NCI-H2227 treated with DMSO at 0.1 percent for 48 hours (cell line): ENCODE measurements at places on chromosomes 13 and 19.

DNA sequence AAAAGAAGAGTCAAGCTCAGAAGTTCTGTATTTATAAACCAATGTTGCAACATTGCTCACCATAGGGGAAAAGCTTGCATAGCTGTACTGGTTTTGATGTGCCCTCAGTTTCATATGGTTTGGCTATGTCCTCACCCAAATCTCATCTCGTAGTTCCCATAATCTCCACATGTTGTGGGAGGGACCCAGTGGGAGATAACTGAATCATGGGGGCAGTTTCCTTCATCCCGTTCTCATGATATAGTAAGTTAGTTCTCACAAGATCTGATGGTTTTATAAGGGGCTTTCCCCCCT, 73.9 kb downstream of the TNFRSF19 start:
- DNase-seq, result no peak

DNA sequence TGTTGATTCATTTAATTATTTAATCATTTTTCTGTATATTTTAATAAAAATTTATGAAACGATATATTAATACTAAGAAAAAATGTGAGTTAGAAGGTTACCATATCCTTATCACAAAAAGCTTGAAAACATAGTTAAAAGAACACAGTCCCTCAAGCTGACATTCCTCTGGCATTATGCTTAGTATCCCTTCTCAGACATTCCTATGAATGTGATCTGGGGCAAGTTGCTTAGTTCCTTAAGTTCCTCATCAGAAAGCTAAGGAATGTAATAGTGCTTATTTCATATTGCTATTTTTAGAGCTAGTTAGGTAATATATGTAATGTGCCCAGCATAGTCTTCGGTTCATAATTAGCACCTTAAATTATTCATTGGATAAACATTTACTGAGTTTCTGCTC, 122.8 kb downstream of the MTUS2 start:
- no peak for DNase-seq

- DNase-seq, result peak; percentile 6
These were observed 2.6 kb upstream of the WIZ start for GRCh38 chr19:15452111-15453047.

GRCh38 chr19:7187605-7188339, 106.4 kb downstream of the INSR start:
- no peak for DNase-seq

GRCh38 chr19:791007-791566, 6.2 kb upstream of the PTBP1 start:
- no peak for DNase-seq

DNA sequence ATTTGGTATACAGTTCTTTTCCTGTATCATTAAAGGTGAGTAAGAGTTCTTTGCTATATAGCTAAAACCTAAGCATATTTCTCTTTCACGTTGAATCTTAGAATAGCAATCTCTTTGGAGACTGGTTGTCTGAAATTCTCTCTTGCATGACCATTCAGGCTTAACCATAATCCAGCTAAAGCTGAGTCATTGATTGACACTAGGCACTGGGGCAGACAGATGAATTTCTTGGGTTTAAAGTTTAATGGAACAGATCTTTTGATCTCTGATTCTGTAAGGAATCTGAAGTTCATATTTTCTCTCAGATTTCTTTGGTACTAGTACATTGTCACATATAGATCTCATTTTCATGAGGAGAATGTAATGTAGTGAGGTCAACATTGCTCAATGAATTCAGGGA, 397.3 kb upstream of the MIR17HG start:
- no peak for DNase-seq

DNA sequence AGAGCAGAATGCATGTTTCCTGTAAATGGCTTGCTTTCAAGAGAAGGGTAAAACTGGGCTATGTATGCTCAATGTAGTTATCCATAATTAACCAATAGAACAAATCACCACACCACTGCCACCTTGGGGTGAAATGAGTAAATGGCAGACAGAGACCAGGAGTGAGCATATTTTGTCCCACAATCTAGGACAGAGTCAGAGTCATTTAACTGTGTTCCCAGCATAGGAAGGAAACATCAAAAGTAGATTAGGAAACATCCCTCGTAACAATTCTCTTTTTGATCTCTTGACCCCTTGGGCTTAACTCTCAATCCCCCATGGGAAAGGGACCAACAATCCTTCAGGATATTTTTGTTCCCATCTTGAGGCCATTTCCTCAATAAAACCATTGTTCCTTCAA, 224.8 kb downstream of the NHLRC3 start:
- no peak for DNase-seq

DNA sequence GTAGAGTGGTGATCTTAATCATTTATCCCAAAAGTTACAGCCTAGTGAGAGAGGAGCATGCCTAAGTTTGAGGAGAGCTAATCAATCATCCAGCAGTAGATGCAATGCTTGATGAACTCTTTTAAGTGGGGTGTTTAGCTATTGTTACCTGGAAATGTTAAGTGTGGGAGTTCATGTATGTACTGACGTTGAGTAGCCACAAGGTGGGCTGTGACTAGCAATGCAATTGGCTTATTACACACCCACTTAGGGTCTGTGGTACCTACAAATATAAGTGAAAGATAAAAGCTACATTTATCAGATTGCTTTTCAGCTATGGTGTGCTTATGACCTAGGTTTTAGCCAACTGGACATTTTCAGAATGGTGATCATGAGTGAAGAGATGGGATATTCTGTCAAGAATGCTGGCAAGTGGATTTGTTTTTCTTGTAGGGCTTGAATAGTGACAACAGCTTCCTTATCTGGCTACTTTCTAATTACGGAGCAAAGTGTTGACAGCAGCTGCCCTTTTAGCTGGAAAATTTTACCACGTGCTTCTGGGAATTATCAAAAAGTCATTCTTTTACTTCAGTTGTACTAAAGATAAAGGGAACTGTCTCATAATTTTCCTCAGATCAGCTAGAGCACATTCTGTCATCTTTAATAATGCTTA, 170.6 kb downstream of the POSTN start:
- DNase-seq, result no peak

DNA sequence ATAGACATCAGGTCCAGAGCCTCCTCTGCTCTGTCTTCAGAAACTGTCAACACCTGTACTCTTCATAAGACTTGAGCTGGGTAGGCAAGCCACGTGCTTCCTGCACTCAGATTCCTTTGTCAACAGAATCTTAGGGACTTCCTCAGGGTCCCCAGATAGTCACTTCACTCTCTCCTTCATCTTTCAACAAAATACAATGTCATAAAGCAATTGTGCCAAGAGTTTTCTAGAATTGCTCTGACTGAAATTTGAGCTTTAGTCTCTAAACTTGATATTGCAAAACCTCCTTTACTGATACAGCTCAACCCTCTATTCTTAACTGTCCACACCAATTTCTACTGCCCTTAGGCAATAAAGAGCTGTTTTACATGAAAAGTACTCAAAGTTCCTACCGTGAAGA, 179.9 kb downstream of the IRS2 start:
- DNase-seq, result no peak

- no peak for DNase-seq
These were observed 523.0 kb upstream of the NBEA start for GRCh38 chr13:34419025-34419424.

GRCh38 chr13:37175996-37176395, 70.5 kb upstream of the CSNK1A1L start:
- DNase-seq, result no peak

GRCh38 chr19:29121684-29122083, 91.3 kb downstream of the UQCRFS1 start:
- no peak for DNase-seq

GRCh38 chr19:1828279-1829238, 16.5 kb upstream of the ATP8B3 start:
- no peak for DNase-seq

- DNase-seq, result no peak
These were observed 535.2 kb downstream of the LIG4 start for GRCh38 chr13:107680115-107680514.

DNA sequence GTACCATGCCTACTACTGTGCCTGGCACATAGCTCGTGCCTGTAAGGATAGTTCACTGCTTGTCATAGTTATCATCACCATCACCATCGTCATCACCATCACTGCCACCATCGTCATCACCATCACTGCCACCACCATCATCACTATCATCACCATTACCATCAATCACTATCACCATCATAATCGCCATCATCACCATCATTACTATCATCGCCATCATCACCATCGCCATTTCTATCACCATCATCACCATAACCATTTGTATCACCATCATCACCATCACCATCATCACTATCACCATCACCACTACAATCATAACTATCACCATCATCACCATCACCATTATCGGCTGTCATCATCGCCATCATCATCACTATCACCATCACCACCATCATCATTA, 107.1 kb downstream of the TUBA3C start:
- DNase-seq, result no peak

DNA sequence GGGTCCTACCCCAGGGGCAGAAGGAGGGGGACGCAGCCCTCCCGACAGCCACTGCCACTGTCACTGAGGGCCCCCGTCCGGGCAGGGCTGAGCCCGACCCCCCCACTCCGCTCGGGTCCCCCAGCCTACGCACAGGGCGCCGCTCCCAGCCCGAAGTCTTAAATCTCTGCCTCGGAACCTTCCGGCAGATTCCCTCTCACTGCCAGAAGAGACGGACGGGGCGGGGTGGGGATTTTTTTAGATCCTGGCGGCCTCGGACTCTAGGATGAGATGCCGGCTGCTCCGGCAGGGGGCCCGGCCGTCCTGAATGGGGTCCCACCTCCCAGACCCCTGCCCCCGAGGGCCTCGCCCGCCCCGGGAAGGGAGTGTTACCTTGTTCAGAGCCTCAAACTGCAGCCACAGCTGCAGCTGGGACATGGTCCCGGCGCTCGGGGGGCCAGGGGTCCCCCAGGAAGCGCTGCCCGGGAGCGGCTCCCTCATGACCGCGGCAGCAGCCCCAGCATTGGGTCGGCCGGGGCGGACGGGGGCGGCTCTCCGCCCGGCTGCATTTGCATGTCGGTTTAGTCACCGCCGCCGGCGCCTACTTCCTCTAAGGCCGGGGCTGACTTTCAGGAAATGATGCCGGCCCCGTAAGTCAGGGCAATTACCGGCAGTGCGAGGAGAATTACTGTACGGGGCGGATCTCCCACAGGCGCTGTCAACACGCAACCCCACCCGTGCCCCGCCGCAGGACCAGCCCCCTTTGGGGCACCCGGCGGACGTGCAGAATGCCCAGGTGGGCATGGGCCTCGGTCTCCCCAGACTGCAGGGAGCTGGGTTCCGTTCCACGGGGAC, 28.1 kb downstream of the GPX4 start:
- peak; percentile 1 for DNase-seq

DNA sequence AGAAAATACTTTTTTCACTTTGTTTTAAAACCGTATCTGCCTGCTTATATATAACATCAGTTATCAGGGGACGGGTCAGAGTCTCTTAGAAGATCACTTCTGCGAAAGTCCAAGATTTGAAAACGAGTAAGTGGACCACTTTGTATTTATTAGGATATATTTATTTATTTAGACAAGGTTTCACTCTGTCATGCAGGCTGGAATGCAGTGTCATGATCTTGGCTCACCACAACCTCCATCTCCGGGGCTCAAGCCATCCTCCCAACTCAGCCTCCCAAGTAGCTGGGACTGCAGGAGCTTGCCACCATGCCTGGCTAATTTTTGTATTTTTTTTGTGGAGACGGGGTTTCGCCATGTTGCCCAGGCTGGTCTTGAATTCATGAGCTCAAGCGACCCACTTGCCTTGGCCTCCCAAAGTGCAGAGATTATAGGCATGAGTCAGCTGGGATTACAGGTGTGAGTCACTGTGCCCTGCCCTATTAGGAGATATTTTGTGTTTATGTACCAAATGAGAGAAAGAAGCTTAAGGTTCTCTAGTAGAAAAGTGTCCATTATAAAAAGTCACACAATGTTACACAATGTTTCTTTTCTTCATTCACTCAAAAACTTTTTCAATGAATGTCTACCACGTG, 39.5 kb downstream of the RASL11A start:
- DNase-seq, result no peak

DNA sequence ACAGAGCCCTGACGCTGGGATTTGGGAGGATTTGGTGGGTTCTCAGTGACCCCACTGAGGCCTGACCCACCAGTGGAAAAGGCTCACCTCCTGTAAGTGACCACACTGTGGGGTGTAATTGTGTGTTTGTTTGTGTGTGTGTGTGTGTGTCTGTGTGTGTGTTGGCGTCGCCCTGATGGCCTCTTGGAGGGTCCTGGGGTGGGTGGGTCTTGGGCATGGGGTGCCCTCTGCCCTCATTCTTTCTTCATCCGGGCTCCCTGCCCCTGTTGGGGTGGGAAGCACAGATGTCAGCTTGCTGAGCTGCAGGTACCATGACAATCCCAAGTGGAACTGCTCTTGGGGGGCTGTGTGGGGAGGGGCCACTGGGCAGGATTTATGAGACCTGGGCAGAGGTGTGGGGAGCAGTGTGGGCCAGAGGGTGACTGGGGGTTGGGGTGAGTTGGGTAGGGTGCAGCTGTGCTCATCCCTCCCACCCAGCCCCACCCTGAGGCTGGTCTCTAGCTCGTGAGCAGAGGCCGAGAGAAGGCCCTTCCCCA, 22.8 kb downstream of the WTIP start:
- DNase-seq, result no peak

- no peak for DNase-seq
These were observed 250.7 kb downstream of the KCTD12 start for GRCh38 chr13:76635232-76636230.

- DNase-seq, result no peak
These were observed 37.1 kb downstream of the TSHZ3 start for GRCh38 chr19:31312009-31312676.

DNA sequence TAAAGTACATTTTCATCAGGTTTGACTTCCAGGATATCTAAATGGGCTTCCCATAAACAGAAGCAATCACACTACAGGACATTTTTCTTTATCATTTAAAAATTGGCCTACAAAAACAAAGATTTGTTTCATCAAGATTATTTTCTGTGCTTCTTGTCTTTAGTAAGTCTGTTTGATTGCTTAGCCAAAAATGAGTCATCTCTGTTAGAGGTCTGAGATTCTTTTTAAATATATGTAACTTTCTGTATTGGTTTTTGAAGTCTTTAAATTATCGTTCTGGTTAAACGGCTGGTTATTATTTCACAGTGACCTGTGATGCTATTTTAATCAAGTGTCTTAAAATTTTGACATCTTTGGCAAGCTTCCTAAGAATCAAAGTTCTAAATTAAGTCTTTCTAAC, 62.7 kb downstream of the SLITRK1 start:
- no peak for DNase-seq

DNA sequence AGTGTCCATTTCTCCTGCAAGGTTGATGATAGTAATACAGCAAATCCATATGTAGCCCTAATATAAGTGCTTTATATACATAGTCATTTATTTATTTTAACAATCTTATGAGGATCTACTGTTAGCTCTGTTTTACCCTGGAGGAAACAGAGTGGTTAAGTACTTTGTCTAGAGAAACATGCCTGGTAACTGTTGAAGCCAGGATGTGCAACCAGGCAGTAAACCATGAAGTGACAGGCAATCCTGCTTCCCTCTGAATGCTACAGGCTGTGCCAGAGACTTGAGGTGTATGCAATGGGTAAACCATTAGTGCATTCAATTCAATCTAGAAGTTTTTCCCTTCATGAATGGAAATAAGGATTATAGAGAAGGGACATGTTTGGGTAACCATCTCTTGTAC, 911.0 kb downstream of the PCDH17 start:
- no peak for DNase-seq

GRCh38 chr13:94115054-94115453, 364.4 kb downstream of the DCT start:
- no peak for DNase-seq
